ENCODE measurements at places on chromosomes 5 and 9.

DNA sequence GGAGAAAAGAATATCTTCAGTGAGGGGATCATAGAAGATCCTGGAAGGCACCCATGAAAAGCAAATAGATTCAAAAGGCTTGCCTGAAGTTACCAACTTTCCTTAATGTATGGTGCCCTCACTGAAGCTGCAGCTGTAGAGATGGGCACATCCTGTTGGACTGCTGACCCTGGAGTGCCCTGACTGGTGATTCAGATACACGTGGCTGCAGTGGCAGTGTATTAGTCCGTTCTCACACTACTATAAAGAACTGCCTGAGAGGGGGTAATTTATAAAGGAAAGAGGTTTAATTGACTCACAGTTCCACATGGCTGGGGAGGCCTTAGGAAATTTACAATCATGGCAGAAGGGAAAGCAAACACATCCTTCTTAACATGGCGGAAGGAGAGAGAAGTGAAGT is 80.3 kb downstream of the OSMR start:
- ATAC-seq: no peak

- ATAC-seq: no peak
Measured at GRCh38 chr5:1946122-1946677, 63.5 kb upstream of the IRX4 start.

DNA sequence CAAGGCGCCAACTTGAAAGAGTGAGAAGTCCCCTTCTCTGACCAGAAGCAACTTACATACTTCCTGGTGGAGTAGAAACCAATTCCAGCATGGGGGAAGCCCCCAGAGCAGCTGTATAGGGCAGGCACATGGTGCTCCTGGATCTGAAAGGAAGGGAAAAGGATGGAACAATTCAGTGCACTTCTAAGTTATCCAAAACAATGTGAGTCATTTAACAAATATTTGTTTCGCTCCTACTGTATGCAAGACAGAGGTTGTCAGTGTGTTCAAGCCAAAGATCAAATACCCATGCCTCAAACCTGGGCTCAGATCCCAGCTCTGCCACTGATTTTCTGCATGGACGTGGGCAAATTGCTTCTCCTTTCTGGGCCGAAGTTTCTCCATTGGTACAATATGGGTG is 67.1 kb downstream of the LHX2 start:
- no peak for ATAC-seq

DNA sequence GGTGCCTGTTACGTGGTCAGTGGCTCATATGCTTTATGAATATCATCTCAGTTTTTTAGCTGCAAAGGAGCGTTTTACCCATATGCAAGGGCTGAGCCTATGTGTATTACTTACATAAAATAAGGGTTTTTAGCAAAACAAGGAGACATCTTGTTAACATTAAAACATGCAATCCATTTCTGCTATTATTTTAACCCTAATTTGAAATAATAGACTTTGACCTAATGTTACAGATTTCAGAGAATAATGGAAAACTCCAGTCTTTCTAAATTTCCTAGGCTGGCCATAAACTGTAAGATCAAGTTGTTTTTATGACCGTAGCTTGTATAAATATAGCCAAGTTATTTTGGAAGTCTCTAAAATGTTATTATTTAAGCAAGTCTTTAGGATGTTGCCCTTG is 121.1 kb upstream of the SEMA6A start:
- no peak for ATAC-seq

- ATAC-seq: no peak
Measured at GRCh38 chr5:61423487-61424145, 91.6 kb downstream of the ZSWIM6 start.

- ATAC-seq: no peak
Measured at GRCh38 chr9:124256517-124257069, 1.2 kb upstream of the NEK6 start.

- no peak for ATAC-seq
Measured at GRCh38 chr9:105881021-105881420, 186.7 kb downstream of the TMEM38B start.

- no peak for ATAC-seq
Measured at GRCh38 chr9:96555567-96556386, 63.9 kb downstream of the CDC14B start.

Measured in activated CD4-positive, CD25-positive, alpha-beta regulatory T cell treated with anti-CD3 and anti-CD28 coated beads, Interleukin-2, amount 50 U/mL, for 24 hours (primary cell).